Stimulated activated CD8-positive, alpha-beta memory T cell treated with anti-CD3 and anti-CD28 coated beads, Interleukin-15, amount 100 ng/mL, for 48 hours (primary cell): ENCODE measurements at places on chromosomes 6 and 20.

- no peak for DNase-seq
These were observed 50.8 kb upstream of the TGM3 start for GRCh38 chr20:2244993-2245392.

GRCh38 chr6:162825597-162825996, 97.8 kb downstream of the PACRG start:
- no peak for DNase-seq

GRCh38 chr6:2432292-2432691, 186.9 kb upstream of the GMDS start:
- no peak for DNase-seq

DNA sequence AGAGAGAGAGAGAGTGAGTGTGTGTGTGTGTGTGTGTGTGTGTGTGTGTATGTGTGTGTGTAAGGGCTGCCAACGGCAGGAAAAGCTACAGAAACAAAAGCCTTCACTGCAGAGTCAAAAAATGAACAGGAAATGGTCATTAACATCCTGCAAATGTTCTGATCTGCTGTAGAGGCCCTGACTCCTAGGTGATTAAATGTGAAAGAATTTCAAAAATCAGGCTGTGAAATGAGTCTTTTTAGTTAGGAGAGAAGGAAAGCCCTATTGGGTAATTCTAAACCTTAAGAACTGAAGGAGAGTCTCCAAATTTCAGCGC, 166.5 kb upstream of the MYLIP start:
- DNase-seq = no peak

DNA sequence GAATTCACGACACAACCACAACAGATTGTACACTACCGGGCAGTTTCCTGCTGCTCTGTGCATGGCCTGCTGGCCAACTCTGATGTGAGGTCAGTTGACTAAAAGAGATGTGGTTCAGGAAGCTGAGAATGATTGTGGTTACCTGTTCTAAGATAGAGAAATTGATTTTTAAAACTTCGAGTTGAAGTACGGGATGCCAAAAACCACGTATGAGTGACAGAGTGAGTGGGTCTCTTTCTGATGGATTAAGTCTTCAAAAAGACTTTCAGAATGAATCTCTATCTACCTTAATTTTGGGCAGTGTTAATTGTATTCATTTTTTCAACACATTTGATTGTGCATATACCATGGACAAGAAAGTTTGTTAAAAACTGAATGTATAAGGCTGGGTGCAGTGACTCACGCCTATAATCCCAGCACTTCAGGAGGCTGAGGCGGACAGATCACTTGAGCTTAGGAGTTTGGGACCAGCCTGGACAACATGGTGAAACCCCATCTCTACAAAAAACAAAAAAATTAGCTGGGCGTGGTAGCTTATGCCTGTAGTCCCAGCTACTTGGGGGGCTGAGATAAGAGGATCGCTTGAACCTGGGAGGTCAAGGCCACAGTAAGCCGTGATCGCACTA, 121.2 kb downstream of the SGK1 start:
- DNase-seq = no peak

GRCh38 chr6:148854096-148854495, 107.3 kb downstream of the UST start:
- no peak for DNase-seq

GRCh38 chr6:16055852-16056251, 73.0 kb upstream of the MYLIP start:
- no peak for DNase-seq

DNA sequence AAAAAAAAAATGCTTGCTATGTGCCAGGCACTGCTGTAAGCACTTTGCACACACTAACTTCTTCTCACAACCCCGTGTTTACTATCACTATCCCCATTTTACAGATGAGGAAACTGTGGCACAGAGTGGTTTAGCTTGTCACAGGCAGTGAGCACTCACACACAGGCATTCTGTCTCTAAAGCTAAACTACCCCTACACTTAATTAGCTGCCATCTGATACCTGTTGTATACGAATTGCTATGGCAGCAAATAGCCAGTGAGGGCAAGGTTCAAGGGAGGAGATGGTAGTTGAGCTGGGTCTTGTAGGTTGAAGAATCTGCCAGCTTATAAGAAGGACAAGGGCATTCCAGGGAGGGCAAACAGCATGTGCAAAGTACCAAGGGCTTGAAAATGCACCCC, 5.2 kb downstream of the TNNC2 start:
- DNase-seq = no peak

DNA sequence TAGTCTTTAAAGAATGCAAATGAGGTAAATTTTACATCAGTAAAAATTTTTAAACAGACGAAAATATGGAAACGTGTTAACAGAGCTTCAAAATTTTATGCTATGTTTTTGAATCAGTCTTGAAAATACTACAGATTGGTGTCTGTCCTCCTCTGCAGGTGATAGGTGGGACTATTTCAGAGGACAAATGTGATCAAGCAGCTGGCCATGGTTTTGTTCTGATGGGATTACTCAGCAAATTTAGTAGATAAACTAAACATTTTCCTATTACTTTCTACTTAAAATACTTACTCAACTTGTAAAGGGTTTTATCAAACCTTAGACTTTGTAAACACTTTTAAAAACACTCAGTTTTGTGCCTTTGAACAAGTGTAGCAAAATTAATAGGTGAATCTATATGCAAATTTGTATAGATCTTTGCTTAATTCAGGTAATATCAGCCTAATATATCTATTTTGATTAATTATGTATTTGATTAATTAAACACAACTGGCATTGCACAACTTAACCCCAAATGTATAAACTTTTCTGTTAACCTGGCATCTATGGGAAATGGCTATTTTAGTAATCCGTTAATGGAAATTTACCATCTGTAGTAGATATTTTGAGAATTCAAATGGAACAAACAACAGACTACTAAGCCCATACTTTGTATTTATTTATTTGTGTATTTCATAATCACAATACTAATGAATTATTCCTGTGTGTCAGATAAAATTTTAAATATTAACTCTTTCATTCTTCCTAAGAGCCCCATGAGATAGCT, 22.5 kb downstream of the ADGRB3 start:
- no peak for DNase-seq

- no peak for DNase-seq
These were observed 60.0 kb downstream of the OR2J2 start for GRCh38 chr6:29230666-29231065.

DNA sequence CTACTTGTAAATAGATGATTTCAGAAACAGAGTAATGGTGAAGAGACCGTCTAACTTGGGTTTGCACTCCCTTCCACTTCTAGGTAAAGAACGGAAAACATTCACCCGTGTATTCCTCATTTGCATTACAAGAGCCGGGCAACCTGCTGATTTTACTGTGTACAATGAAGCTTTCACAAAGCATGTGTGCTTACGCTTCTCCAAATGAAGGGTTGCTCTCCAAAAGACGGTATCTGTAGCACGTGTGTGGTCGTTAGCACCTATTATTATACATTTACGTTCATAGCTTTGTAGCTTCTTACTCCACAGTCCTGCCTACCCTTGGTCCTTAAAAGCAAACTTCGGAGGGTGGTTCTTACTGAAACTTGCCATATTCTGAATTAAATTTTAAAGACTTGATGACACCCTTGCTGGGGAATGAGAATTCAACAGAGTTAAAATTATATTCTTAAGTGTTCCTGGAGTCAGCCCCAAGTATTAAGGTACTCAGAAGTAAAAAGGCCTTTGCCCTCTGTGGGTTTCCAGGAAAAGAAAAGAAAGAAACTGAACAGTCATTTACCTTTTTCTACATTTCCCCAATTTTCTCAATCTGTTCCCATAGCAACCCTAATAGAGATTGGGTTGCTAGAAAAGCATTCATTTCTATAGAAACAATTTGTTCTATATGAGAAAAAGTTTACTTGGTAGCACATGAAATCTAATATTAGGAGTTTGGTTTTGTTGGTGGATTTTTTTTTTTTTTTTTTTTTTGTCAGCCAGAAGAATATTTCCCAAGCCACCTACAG, 61.9 kb upstream of the KCNG1 start:
- DNase-seq = no peak

GRCh38 chr6:26045065-26045927, 41.9 kb upstream of the HFE start:
- DNase-seq = peak; percentile 66

GRCh38 chr6:36838896-36839748, at the start of gene CPNE5:
TSS of gene CPNE5 (minus strand) at chr6:36839444. CDS start at chr6:36839377, 67 bp downstream.
- DNase-seq = no peak

- DNase-seq = no peak
These were observed 19.2 kb downstream of the METTL24 start for GRCh38 chr6:110338820-110339470.

DNA sequence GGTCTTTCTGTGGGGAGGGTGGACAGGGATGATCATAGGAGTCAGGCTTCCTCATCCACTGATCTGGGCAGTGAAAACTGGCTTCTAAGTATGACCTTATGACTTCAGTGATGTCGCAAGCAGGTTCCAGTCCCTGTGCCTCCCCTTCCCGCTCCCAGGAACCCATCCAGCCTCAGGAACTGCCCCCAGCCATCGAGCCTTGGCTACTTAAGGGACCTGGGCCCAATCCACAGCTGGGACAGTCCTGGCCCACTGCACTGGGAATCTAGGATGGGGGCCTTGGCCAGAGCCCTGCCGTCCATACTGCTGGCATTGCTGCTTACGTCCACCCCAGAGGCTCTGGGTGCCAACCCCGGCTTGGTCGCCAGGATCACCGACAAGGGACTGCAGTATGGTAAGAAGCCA, at the start of gene LBP:
TSS of gene LBP (plus strand) at position 236 of the 405 bp plus-strand sequence. CDS start at position 271, 35 bp downstream.
- DNase-seq = no peak

- no peak for DNase-seq
These were observed 31.6 kb downstream of the OSBPL2 start for GRCh38 chr20:62269871-62270270.

DNA sequence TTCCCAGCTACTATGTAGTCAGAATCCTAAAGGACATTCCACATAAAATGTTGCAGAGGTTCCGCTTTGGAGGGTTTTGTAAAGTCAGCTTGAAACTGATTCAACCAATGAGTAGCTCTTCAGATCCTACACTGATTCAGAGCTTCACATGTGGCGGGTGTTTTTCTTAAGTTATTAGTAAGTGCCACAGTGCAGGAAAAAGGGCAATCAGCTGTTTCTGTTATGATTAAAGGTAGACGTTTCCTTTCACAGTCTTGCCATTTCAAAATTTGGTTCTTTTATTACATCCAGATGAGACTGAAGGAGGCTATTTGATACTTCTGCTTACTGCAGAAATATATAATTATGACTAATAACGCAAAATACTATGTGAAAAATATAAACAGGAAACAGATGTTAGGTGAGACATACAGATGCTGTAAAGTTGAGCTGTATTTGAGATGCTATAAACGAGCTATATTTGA, 443.9 kb downstream of the CDKAL1 start:
- DNase-seq = no peak

DNA sequence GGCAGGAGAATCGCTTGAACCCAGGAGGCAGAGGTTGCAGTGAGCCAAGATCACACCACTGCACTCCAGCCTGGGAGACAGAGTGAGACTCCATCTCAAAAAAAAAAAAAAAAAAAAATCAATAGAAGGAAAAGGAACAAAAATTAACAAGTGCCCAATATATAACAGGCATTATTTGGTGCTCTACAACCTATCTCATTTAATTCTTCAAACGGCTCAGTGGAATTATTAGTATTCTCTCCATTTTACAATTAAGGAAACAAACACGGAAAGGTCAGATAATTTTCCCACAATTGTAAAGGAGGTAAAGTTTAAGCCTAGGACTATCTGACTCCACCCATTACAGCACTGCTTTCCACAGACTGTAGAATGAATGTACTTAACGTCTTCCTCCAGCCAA, 19.8 kb downstream of the CCNC start:
- no peak for DNase-seq

- no peak for DNase-seq
These were observed 7.4 kb upstream of the UTRN start for GRCh38 chr6:144277605-144278227.

- no peak for DNase-seq
These were observed 77.2 kb downstream of the LY86 start for GRCh38 chr6:6665555-6666243.

DNA sequence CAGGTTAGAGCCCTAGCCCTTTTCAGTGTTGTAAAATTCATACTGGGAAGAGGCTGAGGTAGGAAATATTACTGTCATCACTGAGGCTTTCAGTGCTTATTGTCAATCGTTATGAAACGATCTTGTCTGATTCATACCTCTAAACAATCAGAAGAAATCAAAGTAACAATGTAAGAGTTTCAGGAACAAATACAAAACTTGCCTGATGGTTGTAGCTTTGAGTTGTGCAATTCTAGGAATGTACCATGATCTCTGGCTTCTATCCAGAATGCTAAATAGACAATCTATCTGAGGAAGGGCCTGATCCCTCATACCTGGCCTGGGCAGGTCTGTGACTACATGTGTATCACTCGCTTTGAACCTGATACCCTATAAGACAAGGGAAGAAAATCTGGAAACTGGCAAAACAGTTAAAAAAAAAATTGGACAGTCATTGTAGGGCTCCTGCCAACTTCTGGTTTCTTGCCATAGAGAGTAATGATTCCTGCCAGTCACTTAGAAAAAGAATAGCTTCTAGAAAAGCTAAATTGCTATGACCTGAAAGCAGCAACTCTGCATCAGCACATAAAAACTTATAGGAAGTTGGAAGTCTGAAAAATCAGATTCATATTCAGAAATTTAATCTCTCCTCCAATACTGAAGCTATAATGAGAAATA, 234.7 kb downstream of the BTBD9 start:
- no peak for DNase-seq

- DNase-seq = no peak
These were observed 269.8 kb downstream of the CDC5L start for GRCh38 chr6:44657206-44657819.

DNA sequence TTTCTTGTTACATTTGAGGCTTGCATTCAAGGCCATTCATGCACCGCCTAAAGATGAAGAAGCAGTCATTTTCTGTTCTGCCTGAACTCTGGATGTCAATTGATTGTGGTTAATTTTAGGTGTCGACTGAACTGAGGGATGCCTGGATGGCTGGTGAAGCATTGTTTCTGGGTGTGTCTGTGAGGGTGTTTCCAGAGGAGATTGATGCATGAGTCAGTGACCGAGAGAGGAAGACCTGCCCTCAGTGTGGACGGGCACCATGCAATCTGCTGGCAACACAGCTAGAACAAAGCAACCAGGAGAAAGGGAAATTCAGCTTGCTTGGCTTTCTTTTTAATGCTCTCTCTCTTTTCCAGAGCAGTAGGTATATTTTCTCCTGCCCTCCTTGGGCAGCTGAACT, 164.1 kb upstream of the ECI2 start:
- DNase-seq = no peak

- DNase-seq = no peak
These were observed 8.9 kb downstream of the CCM2L start for GRCh38 chr20:32019156-32019510.

DNA sequence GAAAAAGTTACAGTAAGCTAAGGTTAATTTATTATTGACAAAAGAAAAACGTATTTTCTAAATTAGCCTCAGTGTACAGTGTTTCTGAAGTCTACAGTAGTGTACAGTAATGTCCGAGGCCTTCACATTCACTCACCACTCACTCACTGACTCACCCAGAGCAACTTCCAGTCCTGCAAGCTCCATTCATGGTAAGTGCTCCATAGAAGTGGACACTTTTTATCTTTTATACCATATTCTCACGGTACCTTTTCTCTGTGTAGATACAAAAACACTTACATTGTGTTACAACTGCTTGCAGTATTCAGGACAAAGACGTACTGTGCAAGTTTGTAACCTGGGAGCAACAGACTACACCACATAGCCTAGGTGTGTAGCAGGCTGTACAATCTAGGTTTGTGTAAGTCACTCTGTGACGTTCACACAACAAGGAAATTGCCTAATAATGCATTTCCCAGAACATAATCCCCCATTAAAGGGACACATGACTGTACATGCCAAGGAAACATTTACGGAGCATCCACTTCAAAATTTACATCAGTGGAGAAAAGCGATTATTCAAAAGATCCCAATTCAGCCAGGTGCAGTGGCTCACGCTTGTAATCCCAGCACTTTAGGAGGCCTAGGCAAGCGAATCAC, 133.4 kb downstream of the BANF2 start:
- no peak for DNase-seq
